ENCODE measurements at places on chromosomes 5 and 9. TPM values are rescaled to one million over a fixed set of nuclear protein-coding genes. Genes with fewer than 3 reads are reported as not detected.

Gene SPINK4
- not detected for total RNA-seq

Gene HSPB3
- total RNA-seq = not detected

Gene KIF24
- 2.4 TPM for total RNA-seq

Gene LRRC8A
- total RNA-seq = 120 TPM

Gene MARCOL
- not detected for total RNA-seq

Gene MRPL50
- total RNA-seq = 12.8 TPM

Gene CFAP90
- not detected for total RNA-seq

Gene PCDHA1
- not detected for total RNA-seq

Gene CARTPT
- not detected for total RNA-seq

Gene CNTNAP3
- total RNA-seq = 60.5 TPM

Gene ANKRD55
- 0.09 TPM for total RNA-seq

Gene RASGRF2
- total RNA-seq = 12.4 TPM

Gene FCN2
- total RNA-seq = not detected

Gene TSSK1B
- 0.09 TPM for total RNA-seq

Gene OLFM1
- total RNA-seq = 0.56 TPM

Gene HNRNPH1
- 891 TPM for total RNA-seq

Gene CCDC183
- total RNA-seq = 1.1 TPM

Gene FAM221B
- total RNA-seq = not detected

Gene PDE8B
- not detected for total RNA-seq
